ENCODE measurements at places on chromosomes 16 and 17. TPM values are rescaled to one million over a fixed set of nuclear protein-coding genes. Genes with fewer than 3 reads are reported as not detected.
A peak's percentile ranks its signal among the peaks of the same experiment; 100 is the strongest.

DNA sequence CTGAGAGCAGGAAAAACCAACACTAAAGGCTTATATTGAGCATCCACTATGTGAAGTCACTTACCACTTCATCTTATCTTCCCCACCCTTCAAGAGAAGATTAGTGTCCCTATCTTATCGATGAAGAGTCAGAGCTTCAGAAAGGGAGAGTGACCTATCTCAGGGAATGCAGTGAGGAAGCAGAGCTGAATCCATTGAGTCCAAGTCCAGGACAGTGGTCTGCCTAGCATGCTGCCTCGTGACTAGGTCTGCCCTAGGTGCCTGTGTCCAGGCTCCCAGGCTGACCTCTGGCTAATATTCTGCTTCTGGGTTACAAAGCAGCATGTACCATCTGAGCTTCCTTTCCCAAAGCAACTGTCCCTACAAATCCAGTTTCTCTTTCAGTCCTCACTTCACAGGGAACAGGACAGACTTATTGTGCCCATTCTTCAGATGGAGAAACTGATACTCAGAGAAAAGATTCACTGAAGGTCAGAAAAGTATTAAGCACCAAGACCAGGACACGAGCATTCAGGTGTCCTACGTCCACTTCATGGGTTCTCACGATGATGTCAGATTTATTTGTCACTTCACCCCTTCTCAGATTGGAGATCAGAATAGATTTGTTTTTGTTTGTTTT is 13.3 kb upstream of the FZD2 start:
- H3K27ac ChIP-seq = peak overlapping the region; percentile 98
- peaks cover 41% of the 10 kb centered on the region for H3K4me1 ChIP-seq
- H3K4me3 ChIP-seq = no peak overlapping the region
- no peak for DNase-seq
- peaks cover 8% of the 10 kb centered on the region for H3K27me3 ChIP-seq

DNA sequence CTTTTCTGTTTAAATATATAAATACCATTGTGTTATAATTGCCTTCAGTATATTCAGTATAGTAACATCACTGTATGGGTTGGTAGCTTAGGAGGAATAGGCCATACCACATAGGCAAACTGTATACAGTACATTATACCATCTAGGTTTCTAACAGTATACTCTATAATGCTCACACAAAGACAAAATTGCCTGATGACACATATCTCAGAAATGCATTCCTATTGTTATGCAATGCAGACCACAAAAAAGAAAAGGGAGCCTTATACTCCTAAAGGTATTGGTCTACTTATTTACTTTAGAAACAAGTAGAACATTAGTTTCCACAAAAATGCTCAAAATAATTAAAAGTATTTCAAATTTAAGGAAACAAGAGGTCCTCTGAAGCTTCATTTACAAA is 47.9 kb downstream of the SETD6 start:
- DNase-seq = no peak
- no peaks in the 10 kb centered on the region for H3K27me3 ChIP-seq
- no peak overlapping the region for H3K27ac ChIP-seq
- peaks cover 27% of the 10 kb centered on the region for H3K36me3 ChIP-seq

DNA sequence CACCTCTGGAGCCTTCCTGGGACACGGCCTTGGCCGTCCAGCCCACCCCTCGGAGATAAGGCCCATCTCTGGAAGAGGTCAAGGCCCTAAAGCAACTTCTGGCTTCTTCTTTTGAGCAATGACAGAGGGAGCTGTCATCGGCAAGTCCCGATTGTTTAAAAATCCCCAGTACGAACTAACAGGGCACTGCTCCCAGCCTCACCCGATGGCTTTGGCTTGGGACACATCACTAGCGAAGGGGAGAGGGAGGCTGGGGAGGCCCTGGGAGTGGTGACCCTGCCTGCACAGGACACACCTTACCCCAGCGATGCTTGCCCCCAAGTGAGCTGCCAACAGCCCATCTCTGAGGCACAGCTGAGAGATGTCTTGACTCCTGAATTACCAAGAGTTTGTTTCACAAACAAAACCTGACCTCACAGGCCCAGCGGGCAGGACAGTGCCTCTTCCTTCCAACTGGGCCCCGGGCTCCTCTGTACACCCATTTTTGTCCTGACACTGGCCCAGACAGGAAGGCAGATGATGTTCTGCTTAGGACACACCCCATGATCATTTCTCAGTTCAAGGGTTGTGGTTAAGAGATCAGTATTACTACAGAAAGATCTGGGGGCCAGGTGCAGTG is 4.8 kb downstream of the SYNGR2 start:
- no peaks in the 10 kb centered on the region for H3K27me3 ChIP-seq
- no peak for DNase-seq
- H3K27ac ChIP-seq = no peak overlapping the region
- H3K4me3 ChIP-seq = no peak overlapping the region
- no peaks in the 10 kb centered on the region for H3K4me1 ChIP-seq

DNA sequence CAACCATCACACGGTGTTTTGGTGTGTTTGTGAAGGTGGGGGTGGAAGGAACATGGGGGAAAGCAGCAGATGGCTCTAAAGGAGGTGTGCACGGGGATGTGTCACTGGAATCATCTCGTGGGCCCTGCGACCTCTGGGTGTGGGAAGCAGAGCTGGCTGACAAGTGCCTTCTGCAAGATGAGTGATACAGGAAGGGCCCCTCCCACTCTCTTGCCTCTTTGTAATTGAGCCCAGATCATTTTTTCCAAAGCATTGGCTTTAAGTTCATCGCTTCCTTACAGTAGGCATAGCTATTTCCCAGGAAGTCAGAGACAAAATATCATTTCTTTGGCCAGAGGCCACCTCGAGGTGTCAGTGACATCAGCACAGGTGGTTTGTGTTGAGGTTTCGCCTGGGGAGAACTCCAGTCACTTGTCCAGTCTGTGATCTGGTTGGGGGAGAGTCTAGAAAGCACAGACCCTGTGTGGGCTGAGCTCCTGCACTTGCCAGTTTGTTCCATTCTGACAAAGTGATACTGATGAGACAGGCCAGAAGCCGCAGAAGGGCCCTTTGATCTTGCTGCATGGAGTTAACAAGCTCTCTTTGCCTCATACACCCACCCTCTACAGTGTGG is 20.6 kb upstream of the SNTB2 start:
- peaks cover 44% of the 10 kb centered on the region for H3K4me1 ChIP-seq
- H3K36me3 ChIP-seq = peaks cover 29% of the 10 kb centered on the region
- DNase-seq = no peak
- no peaks in the 10 kb centered on the region for H3K27me3 ChIP-seq

GRCh38 chr16:89607937-89608740 is 5.3 kb upstream of the DPEP1 start:
- H3K27ac ChIP-seq = peak overlapping the region; percentile 64
- no peak overlapping the region for H3K4me3 ChIP-seq
- H3K4me1 ChIP-seq = peaks cover 14% of the 10 kb centered on the region
- H3K27me3 ChIP-seq = peaks cover under 1% of the 10 kb centered on the region
- H3K36me3 ChIP-seq = no peaks in the 10 kb centered on the region

DNA sequence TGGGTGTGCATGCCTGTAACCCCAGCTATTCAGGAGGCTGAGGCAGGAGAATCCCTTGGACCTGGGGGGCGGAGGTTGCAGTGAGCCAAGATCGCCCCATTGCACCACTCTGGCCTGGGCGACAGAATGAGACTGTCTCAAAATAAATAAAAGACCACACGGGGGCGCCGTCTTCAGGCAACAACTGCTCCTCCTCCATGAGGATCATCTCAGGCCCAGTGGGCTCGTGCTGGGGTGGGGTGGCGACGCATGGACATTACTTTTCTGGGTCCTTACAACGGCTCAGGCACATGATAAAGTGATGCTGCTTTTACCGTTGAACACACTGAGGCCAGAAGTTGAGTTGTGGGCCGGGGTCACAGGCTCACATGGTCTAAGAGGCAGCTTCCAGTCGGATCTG is 56.2 kb downstream of the PRMT7 start:
- H3K36me3 ChIP-seq = no peaks in the 10 kb centered on the region
- H3K4me1 ChIP-seq = peaks cover 11% of the 10 kb centered on the region
- no peak for DNase-seq
- no peak overlapping the region for H3K4me3 ChIP-seq
- peaks cover 14% of the 10 kb centered on the region for H3K27me3 ChIP-seq

GRCh38 chr16:58652741-58653140 is 23.1 kb upstream of the CNOT1 start:
- no peaks in the 10 kb centered on the region for H3K27me3 ChIP-seq
- no peak overlapping the region for H3K4me3 ChIP-seq
- H3K36me3 ChIP-seq = no peaks in the 10 kb centered on the region
- peaks cover 18% of the 10 kb centered on the region for H3K4me1 ChIP-seq
- DNase-seq = no peak

DNA sequence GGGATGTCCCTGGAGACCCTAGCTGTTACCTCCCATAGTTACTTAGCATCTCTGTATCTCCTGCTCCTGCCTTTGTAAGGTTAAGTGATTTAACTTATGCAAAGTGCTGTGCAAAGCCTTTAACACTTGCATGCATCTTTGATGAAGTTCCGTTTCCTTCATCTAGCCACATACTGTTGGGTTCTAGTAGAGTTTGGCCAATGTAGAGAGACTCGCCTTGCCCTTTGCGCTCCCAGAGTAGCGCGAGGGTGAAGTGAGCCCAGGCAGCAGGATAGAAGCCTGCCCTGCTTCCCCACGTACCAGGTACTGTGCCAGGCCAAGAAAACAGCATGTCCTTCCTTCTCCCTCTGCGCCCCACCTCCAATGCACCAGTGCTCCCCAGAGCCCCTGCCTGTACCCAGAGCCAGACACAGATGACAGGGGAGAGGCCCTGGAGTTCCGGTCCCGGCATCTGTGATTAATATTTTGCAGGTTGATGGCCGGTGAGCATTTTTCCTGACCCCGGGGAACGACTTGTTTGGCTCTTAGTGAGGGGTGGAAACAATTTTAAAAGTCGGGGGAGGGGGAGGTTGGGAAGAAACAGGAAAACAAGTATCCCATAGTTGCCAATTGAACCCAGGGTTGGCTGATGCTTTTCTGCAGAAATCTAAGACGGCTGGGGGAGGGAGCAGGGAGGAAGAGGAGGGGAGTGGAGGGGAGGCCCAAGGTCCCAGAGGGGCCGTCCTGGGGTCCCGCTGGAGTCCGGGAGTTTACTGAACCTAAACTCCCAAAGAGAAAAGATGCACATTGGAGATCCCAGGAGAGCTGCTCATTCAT is 13.1 kb upstream of the CDC42EP4 start:
- H3K4me3 ChIP-seq = no peak overlapping the region
- H3K4me1 ChIP-seq = peaks cover 12% of the 10 kb centered on the region
- no peaks in the 10 kb centered on the region for H3K27me3 ChIP-seq
- DNase-seq = no peak

- H3K27me3 ChIP-seq = no peaks in the 10 kb centered on the region
- H3K4me3 ChIP-seq = no peak overlapping the region
- DNase-seq = no peak
- no peaks in the 10 kb centered on the region for H3K4me1 ChIP-seq
- peaks cover 6% of the 10 kb centered on the region for H3K36me3 ChIP-seq
These were observed 25.9 kb downstream of the GRIN2C start for GRCh38 chr17:74833501-74834377.

- peaks cover 3% of the 10 kb centered on the region for H3K4me1 ChIP-seq
- no peak overlapping the region for H3K27ac ChIP-seq
- H3K4me3 ChIP-seq = no peak overlapping the region
These were observed 37.2 kb downstream of the IRF8 start for GRCh38 chr16:85935974-85936760.

DNA sequence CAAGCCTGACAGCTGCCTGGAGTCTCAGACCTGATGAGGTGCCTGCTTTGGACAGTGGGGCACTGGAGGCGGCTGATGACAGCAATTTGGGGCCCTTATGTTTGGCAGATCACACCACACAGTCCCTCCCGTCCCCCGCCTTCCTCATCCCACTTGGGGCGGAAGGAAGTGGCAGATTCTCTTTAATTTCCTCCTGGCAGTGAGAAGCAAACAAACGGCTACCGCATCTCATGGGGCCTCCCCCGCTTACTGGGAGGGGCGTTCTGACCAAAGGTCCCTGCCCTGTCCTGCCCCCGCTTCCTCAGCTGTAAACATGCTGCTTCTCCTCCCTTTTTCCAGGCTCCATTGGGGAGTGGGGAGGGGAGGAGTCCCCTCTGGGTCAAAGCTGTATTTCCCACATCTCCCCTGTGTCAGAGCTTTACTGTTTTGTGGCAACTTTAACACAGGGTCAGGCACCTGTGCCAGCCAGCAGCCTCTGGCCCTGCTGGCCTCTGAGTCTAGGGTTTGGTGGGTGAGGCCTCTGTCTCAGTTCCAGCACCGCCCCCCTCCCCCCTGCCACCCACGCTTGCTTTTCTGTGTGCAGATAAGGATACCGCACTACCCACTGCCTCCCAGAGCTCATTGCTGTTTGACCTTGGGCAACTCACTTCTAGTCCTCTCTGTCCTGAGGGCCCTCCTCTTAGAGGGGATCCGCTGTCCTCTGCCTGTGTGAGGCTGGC is 5.4 kb upstream of the NFATC3 start:
- H3K27ac ChIP-seq = peak overlapping the region; percentile 3
- H3K4me1 ChIP-seq = peaks cover 13% of the 10 kb centered on the region
- H3K36me3 ChIP-seq = peaks cover 11% of the 10 kb centered on the region
- H3K27me3 ChIP-seq = no peaks in the 10 kb centered on the region
- peak overlapping the region; percentile 1 for H3K4me3 ChIP-seq

- H3K4me1 ChIP-seq = peaks cover 2% of the 10 kb centered on the region
- no peak overlapping the region for H3K4me3 ChIP-seq
These were observed 5.8 kb upstream of the C17orf99 start for GRCh38 chr17:78140169-78141051.

DNA sequence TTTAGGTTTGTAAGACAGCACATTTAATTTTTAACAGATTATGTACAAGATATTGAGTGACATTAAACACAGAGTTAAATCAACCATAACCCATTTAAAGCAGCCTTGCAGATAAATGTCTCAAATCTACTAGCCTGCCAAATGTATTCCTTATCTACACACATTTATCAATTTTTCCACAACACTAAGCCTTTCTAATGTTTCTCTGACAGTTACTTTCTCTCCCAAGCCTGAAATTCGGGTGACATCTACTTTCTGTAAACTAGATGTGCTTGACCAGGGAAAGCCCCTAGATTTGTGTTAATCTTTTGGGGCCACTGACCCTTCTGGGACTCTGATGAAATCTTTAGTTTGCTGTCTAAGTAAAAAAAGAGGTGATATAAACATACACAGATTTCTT is 69.0 kb downstream of the CDH13 start:
- H3K27ac ChIP-seq = no peak overlapping the region
- H3K36me3 ChIP-seq = no peaks in the 10 kb centered on the region
- H3K4me1 ChIP-seq = no peaks in the 10 kb centered on the region
- DNase-seq = no peak
- H3K27me3 ChIP-seq = no peaks in the 10 kb centered on the region
- no peak overlapping the region for H3K4me3 ChIP-seq

- H3K36me3 ChIP-seq = no peaks in the 10 kb centered on the region
- no peak overlapping the region for H3K27ac ChIP-seq
- H3K4me1 ChIP-seq = peaks cover 28% of the 10 kb centered on the region
These were observed 1.3 kb downstream of the SLC16A11 start for GRCh38 chr17:7042501-7043181.

Gene RAD51D
- 16.0 TPM for total RNA-seq

Gene TERB1
- 0.29 TPM for total RNA-seq

Gene RAB37
- total RNA-seq = 3.2 TPM

Gene ACSM5
- total RNA-seq = not detected

Gene PLEKHH3
- 14.1 TPM for total RNA-seq

Gene ZP2
- not detected for total RNA-seq

Gene C16orf89
- total RNA-seq = not detected

Gene LITAFD
- total RNA-seq = not detected

Gene SDR42E2
- total RNA-seq = not detected

Data from progenitor cell of endocrine pancreas (in vitro differentiated cells).